ENCODE measurements at places on chromosomes 5 and 9.

DNA sequence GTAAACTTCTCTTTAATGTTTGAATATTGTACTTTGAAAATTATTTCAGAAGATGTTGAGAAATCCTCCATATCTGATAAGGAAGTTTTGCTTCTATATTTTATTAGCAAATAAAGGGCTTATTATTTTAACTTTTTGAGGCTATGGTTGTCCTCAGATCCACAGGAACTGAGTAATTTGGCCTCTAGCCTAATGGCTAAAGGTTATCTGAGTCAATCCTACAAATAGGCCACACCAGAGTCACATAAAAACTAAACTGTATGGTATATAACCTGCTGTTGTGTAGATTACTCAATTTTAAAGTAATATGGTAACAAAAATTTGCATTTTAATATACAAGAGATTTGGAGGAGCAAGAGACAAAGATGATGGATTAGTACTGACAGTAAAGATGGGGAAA, 549.2 kb upstream of the GRAMD2B start:
- no peak for DNase-seq
- H3K36me3 ChIP-seq = no peaks in the 10 kb centered on the region
- H3K27me3 ChIP-seq = peaks cover 3% of the 10 kb centered on the region
- no peak overlapping the region for H3K27ac ChIP-seq

- H3K36me3 ChIP-seq = no peaks in the 10 kb centered on the region
- no peak overlapping the region for H3K27ac ChIP-seq
- H3K4me3 ChIP-seq = no peak overlapping the region
- no peaks in the 10 kb centered on the region for H3K4me1 ChIP-seq
- H3K27me3 ChIP-seq = no peaks in the 10 kb centered on the region
These were observed 81.0 kb downstream of the MACROH2A1 start for GRCh38 chr5:135318037-135318436.

- H3K27me3 ChIP-seq = peaks cover 65% of the 10 kb centered on the region
- no peaks in the 10 kb centered on the region for H3K36me3 ChIP-seq
- H3K4me3 ChIP-seq = peak overlapping the region; percentile 60
- H3K27ac ChIP-seq = no peak overlapping the region
- H3K4me1 ChIP-seq = no peaks in the 10 kb centered on the region
These were observed 1.6 kb downstream of the ACSL6 start for GRCh38 chr5:132009706-132010405.

GRCh38 chr5:68182534-68182933, 33.0 kb upstream of the PIK3R1 start:
- H3K27me3 ChIP-seq = peaks cover 3% of the 10 kb centered on the region
- DNase-seq = no peak
- no peaks in the 10 kb centered on the region for H3K36me3 ChIP-seq
- no peak overlapping the region for H3K27ac ChIP-seq
- no peak overlapping the region for H3K4me3 ChIP-seq
- peaks cover 4% of the 10 kb centered on the region for H3K4me1 ChIP-seq

DNA sequence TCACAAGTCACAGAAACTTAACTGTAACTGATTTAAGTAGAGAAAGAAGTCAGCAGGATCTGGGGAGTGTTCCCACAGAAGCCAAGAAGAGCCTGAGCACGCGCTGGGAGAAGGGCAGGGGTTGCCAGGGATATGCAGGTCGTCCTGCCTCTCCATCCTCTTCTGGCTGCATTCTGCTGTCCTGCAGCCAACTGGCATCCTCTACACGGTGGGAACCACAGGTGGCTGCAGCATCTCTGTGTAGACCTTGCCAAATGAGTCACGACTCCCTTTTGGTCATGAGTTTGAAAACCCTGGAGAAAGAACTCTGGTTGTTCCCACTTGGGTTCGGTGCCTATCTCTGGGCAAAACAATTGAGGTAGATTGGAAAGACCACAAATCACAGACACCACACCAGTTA, 38.4 kb upstream of the PCA3 start:
- DNase-seq = no peak
- no peaks in the 10 kb centered on the region for H3K36me3 ChIP-seq
- H3K27ac ChIP-seq = no peak overlapping the region
- H3K27me3 ChIP-seq = peaks cover 14% of the 10 kb centered on the region
- H3K4me3 ChIP-seq = no peak overlapping the region

- DNase-seq = no peak
- H3K4me1 ChIP-seq = no peaks in the 10 kb centered on the region
- no peak overlapping the region for H3K27ac ChIP-seq
- peaks cover 25% of the 10 kb centered on the region for H3K27me3 ChIP-seq
- H3K36me3 ChIP-seq = no peaks in the 10 kb centered on the region
- no peak overlapping the region for H3K4me3 ChIP-seq
These were observed 30.5 kb downstream of the TLR4 start for GRCh38 chr9:117734523-117735314.

DNA sequence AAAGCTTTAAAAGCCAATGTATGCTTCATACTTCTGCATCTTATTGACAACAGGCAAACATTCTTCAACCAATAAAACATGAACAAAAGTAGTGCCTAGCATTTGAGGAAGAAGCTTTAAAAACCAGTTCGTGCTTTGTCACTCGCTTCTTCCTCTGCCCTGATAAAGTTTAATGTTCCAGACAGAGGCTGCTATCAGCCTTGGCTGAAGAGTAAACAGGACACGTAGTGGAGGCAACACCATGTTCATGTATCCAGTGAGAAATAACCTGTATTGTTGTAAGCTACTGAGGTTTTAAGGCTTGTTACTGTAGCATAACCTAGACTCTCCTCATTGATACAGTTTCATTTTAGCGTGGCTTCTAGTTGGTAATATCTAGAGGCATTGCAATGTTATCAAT, 3.2 kb upstream of the FUBP3 start:
- H3K27ac ChIP-seq = no peak overlapping the region
- no peak for DNase-seq

GRCh38 chr5:134509308-134510040, 16.0 kb upstream of the JADE2 start:
- H3K36me3 ChIP-seq = no peaks in the 10 kb centered on the region
- H3K4me3 ChIP-seq = no peak overlapping the region
- no peaks in the 10 kb centered on the region for H3K27me3 ChIP-seq
- DNase-seq = no peak
- peak overlapping the region; percentile 36 for H3K27ac ChIP-seq
- H3K4me1 ChIP-seq = peaks cover 38% of the 10 kb centered on the region

- no peak overlapping the region for H3K4me3 ChIP-seq
- no peak overlapping the region for H3K27ac ChIP-seq
- peaks cover 2% of the 10 kb centered on the region for H3K27me3 ChIP-seq
- H3K4me1 ChIP-seq = peaks cover 24% of the 10 kb centered on the region
These were observed 329.0 kb upstream of the PANK3 start for GRCh38 chr5:168908207-168908606.

DNA sequence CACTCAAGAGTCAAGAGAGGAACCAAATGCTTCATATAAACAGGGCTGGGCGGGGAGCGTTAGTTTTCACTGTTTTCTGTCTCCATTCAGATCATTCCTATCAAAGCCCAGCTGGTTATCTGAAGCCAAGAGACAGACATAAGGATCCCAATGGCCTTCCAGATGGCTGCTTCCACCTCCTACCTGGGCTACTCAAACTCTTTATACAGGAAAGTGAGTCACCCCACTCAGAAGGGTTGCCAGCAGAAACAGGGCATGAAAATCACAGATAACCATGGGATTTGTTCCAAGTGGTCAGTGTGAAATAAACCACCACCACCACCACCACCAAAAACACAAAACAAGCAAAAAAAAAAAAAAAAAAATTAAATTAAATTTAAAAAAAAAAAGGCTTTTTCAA, 5.5 kb downstream of the PRSS3 start:
- peaks cover 37% of the 10 kb centered on the region for H3K27me3 ChIP-seq
- DNase-seq = no peak
- no peak overlapping the region for H3K4me3 ChIP-seq
- no peaks in the 10 kb centered on the region for H3K4me1 ChIP-seq

DNA sequence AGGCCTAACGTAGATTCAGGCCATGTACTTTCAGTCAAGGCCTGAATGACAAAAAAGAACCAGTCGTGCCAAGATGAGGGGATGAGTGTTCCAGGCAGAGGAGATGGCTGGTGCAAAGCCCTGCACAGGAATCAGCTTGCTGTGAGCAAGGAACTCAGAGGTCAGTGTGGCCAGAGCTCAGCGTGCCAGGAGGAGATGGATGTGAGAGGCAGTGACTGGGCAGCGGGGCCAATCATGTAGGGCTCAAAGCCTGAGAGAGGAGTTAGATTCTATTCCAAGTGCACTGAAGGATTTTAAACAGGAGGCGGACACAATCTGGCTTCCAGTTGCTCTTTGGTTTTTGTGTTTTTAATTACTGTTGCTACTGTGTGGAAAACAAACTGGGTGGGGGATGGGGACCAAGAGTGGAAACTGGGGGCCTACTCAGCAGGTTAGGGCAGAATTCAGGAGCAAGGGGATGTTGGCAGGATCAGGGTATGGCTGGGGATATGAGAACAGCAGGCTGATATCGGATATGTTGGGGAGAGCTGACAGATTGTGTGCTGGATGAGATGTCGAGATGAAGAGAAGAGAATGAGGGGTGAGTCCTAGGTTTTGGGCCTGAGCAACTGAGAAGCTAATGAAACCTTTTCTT, 64.3 kb downstream of the ANGPTL2 start:
- H3K27me3 ChIP-seq = no peaks in the 10 kb centered on the region
- peaks cover 4% of the 10 kb centered on the region for H3K36me3 ChIP-seq
- H3K27ac ChIP-seq = no peak overlapping the region

GRCh38 chr5:16768184-16768583, 151.4 kb upstream of the RETREG1 start:
- DNase-seq = no peak
- no peak overlapping the region for H3K4me3 ChIP-seq
- H3K4me1 ChIP-seq = no peaks in the 10 kb centered on the region
- H3K36me3 ChIP-seq = peaks cover 28% of the 10 kb centered on the region
- H3K27me3 ChIP-seq = no peaks in the 10 kb centered on the region

Measured in mesothelial cell of epicardium (in vitro differentiated cells).